ENCODE measurements at places on chromosomes 2 and 18. TPM values are rescaled to one million over a fixed set of nuclear protein-coding genes. Genes with fewer than 3 reads are reported as not detected.

Gene PTPN2
- total RNA-seq = 80.4 TPM

Gene SLC4A3
- total RNA-seq = not detected

- DNase-seq = no peak
Observed at GRCh38 chr18:3225588-3225987, 5.8 kb upstream of the MYOM1 start.

- DNase-seq = no peak
Observed at GRCh38 chr18:44388329-44388728, 292.4 kb upstream of the SETBP1 start.

DNA sequence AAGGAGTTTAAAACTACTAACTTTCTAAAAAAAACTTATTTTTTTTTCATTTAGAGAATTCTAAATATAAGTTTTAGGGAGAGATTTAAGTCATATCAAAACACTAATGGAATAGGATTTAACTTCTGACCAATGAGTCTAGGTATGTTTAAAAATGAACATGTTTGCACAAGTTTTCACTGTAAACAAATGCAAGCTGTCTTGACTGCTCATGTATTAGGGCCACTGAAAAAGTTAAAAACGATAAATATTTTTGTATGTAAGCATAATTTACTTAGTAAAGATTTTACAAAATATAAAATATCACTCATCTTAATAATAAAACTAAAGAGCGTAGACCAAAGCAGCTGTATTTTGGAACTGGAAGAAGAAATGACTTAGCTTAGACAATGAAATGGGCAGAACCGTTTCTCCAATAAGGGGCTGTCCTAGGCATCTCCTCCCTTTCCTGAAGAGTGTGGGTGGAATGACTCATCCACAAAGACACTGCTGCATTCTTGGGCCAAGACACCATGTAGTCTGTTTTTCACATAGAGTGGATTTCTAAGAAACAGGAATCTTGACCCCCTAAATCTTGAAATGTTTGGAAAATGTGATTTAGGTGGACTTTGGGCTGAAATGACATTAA is 118.8 kb downstream of the MEP1B start:
- no peak for DNase-seq

DNA sequence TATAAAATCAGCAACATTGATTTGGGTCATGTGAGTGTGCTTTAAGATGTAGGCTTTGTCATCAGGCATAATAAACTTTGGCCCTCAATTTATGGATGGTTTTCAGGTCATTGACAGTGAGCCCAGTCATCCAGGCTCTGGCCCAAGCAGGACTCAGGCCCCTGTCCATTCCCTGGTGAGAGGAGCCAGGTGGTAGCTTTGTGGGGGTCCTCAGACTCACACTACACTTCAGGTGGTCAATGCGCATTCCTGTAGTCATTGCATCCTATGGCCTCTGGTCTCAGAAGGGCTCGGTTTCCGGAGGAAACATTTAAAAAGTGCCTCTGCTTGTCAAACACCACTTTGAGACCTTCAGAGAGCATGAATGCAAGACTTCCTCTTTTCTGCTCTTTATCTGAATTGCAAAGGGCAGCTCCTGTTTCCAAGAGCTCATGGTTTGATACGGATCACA is 20.2 kb downstream of the LGALSL start:
- DNase-seq = peak; percentile 33

GRCh38 chr2:15795426-15795825 is 144.9 kb upstream of the MYCN start:
- no peak for DNase-seq

DNA sequence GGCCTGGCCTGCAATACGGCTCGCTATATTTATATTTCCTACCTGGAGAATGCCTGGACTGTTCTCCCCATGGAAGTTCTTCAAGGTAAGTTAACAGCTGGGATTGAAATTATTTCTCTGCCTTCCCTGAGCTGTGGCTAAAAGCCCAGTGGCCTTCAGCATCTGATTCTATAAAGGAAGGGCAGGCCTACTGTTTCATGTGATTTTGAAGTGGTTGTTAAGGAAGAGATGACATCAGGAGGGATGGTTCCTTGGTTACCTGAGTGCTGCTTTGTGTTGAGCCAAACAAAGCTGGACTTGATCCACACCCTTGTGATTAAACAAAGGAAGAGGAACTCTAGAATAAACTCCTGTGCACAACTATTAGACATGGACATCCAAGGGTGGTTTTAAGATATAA is 61.6 kb downstream of the MFSD6 start:
- no peak for DNase-seq

GRCh38 chr18:68611311-68611710 is 103.6 kb downstream of the TMX3 start:
- no peak for DNase-seq
